ENCODE measurements at places on chromosomes 7 and 10. TPM values are rescaled to one million over a fixed set of nuclear protein-coding genes. Genes with fewer than 3 reads are reported as not detected.
A peak's percentile ranks its signal among the peaks of the same experiment; 100 is the strongest.

Gene ZC3HAV1L
- total RNA-seq, result 2.9 TPM

Gene CPXM2
- total RNA-seq, result 2.6 TPM

Gene DNAH11
- total RNA-seq, result 0.03 TPM

Gene TMEM139
- total RNA-seq, result 16.1 TPM

Gene PHKG1
- 31.3 TPM for total RNA-seq

Gene GPNMB
- total RNA-seq, result 248 TPM

Gene RET
- 6.6 TPM for total RNA-seq

Gene GRM3
- not detected for total RNA-seq

Gene DYNC1I1
- 35.6 TPM for total RNA-seq

DNA sequence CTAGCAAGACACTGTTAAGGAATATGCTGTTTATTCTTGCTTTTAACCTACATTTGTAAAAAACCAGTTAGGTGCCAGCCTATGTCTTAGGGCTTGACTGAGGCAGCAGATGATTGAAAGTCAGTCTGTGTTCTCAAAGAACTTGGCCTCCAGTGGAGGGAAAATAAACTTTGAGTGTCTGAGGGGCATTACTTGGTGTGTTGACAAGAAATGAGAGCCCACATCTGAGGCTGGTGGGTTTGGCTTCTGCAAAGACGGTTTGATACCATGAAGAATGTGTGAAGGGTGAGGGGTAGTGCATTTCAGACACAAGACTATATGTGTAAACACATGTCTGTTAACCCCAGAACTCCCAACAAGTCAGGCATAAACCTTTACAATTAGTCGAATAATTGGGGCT lies 28.5 kb downstream of the CCSER2 start:
- no peak for DNase-seq

DNA sequence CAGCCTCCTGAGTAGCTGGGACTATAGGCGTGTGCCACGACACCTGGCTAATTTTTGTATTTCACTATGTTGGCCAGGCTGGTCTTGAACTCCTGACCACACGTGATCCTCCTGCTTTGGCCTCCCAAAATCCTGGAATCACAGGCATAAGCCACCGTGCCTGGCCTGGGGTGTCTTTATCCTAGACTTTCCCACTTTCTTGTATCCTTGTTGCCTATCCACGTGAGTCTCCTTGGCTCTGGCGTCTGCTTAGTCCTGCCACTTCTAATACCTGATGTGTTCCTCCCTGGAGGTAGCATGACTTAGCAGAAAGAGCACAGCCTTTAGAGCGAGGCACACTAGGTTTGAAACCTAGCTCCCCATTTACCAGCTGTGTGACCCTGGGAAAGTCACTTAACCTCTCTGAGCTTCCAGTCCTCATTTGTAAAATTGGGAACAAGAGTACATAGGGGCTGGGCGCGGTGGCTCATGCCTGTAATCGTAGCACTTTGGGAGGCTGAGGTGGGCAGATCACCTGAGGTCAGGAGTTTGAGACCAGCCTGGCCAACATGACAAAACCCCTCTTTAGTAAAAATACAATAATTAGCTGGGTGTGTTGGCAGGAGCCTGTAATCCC lies 344.6 kb downstream of the TYW1 start:
- DNase-seq, result no peak

GRCh38 chr7:117010375-117011133 lies 57.3 kb downstream of the ST7 start:
- no peak for DNase-seq

DNA sequence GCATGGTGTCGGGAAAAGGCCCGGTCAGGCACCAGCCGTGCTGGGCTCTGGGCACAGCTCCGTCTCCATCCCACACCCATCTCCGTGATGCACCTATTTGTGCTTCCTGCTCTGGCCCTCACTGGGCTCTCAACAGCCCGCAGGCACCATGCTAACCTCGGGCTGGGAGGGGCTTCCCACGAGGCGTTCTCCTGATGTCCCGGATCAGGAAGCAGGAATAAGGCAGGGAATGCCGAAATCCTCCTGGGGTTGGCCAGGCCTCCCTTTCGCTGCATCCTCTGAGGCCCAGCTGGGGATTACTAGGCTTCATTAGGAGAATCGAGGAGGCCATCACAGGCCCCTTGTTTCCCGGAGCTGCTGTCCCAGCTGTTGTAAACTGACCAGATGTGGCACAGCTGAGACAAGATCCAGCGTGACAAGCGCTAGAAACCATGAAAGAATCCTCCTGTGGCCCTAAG lies 72.0 kb downstream of the FAM53B start:
- DNase-seq, result no peak

DNA sequence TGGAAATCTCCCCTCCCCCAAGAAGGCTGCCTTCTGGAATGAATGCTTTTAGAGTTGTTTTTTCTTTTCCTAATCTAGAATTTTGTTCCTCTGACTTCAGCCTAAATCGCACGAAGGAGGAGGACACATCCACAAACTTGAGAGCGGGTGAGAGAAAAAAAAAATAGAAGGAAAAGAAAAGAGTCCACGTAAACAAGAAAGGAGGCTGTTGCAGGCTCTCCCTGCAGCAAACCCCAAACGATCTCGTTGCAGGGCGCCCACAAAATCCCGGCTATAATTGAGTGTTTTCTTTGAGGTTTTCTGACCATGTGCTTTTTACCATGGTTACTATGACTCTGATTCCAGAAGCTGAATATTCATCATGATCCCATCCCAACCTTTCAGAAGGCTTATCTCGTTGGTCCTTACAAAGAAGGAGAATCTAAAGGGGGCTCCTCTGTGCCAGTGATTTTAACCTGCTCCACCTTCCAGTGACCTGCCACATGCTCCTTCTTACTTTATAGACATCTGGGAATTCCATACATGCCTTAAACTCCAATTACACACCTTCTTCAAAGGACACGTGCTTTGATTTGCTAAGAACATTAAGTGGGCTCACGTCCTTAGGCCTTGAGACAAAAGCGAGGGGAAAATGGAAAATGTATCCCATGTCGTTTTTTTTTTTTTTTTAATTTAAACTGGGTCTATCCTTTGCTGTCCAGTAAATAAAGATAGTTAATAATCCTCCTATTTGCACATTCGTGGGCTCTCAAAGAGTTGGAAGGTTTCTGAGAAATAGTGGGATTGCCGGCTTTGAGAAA lies 5.8 kb downstream of the TWIST1 start:
- DNase-seq, result no peak

GRCh38 chr7:133433165-133433812 lies 180.4 kb downstream of the EXOC4 start:
- no peak for DNase-seq

DNA sequence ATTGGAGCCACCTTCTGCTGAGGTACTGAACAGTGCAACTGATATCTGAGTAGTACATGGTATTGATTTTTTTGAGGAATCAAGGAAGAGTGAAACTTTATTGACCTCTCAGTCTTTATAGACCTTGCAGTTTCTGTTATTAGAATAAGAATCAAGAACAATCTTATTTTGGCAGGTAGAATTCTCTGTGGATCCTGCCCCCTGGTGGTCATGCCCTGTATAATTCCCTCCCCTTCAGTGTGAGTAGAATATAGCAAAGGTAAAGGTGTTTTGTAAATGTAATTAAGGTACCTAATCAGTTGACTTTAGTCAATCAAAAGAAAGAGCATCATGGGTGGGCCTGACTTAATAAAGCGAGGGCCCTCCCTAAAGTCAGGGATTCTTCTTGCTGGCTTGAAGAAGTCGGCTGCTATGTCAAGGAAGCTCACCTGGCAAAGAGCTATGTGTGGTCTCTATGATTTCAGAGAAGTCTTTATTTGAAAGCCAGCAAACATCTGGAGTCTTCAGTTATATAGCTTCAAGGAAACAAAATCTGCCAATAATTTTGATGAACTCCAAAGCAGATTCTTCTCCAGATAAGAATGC lies 142.8 kb downstream of the LSM5 start:
- DNase-seq, result no peak

GRCh38 chr7:22146961-22147512 lies 201.3 kb upstream of the CDCA7L start:
- no peak for DNase-seq

- DNase-seq, result no peak
Measured at GRCh38 chr10:6009150-6009549, 31.8 kb upstream of the IL15RA start.

GRCh38 chr10:110226543-110226925 lies 19.1 kb downstream of the MXI1 start:
- DNase-seq, result peak; percentile 94

GRCh38 chr10:106189292-106189691 lies 975.2 kb downstream of the SORCS1 start:
- DNase-seq, result no peak

- DNase-seq, result no peak
Measured at GRCh38 chr7:150458756-150459155, 8.3 kb downstream of the GIMAP8 start.

- DNase-seq, result no peak
Measured at GRCh38 chr10:16893664-16894063, 76.4 kb upstream of the RSU1 start.

DNA sequence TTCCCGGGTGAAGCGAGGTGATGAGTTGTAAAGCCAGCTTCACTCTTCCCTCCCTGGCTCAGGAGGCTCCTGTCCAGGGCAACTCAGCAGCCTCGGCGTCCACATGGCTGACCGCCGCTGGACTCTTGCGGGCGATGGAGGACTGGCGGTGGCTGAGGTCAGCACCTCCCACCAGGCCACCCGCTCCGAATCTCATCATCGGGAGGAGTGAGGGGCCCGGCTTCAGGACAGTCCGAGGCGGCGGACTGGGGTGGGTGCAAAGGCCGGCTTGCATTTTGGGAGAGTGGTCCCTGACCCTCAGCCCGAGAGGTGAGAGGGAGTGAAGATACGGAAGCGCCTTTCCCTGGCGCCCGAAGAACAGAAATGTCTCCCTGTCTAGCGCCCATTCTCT lies 759 bp downstream of the DNAJB12 start:
- peak; percentile 63 for DNase-seq

GRCh38 chr10:103238506-103239252 lies 7.0 kb upstream of the RPEL1 start:
- DNase-seq, result no peak

DNA sequence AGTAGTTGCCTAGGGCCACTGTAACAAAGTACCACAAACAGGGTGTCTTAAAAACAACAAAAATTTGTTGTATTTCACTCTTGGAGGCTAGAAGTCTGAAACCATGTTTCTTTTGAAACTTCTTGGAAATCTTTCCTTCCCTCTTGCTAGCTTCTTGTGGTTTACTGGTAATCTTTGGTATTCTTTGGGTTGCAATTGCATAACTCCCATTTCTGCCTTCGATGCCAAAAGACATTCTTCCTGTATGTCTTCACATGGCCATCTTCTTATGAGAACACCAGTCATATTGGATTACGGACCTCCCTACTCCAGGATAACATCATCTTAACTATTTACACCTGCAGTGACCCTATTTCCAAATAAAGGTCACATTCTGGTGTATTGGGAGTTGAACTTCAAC lies 357.4 kb downstream of the PPP1R3A start:
- no peak for DNase-seq

GRCh38 chr7:93231259-93231658 lies 907 bp upstream of the VPS50 start:
- no peak for DNase-seq

GRCh38 chr10:128571745-128572144 lies 445.5 kb upstream of the MKI67 start:
- no peak for DNase-seq

DNA sequence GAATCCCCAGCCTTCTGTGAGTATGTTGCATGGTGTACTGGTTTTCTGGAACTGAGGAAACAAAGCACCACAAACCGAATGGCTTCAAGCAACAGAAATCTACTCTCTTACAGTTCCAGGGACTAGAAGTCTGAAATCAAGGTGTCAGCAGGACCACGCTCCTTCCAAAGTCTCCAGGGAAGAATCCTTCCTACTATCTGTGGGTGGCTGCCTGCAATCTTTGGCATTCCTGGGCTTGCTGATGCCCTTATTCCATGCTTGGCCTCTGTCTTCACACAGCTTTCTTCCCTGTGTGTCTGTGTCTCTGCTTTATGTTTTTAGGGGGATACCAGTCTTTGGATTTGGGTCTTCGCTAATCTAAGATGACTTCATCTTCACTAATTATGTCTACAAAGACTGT lies 81.3 kb downstream of the LMBR1 start:
- DNase-seq, result no peak

- DNase-seq, result no peak
Measured at GRCh38 chr10:30662814-30663213, 33.3 kb upstream of the LYZL2 start.

DNA sequence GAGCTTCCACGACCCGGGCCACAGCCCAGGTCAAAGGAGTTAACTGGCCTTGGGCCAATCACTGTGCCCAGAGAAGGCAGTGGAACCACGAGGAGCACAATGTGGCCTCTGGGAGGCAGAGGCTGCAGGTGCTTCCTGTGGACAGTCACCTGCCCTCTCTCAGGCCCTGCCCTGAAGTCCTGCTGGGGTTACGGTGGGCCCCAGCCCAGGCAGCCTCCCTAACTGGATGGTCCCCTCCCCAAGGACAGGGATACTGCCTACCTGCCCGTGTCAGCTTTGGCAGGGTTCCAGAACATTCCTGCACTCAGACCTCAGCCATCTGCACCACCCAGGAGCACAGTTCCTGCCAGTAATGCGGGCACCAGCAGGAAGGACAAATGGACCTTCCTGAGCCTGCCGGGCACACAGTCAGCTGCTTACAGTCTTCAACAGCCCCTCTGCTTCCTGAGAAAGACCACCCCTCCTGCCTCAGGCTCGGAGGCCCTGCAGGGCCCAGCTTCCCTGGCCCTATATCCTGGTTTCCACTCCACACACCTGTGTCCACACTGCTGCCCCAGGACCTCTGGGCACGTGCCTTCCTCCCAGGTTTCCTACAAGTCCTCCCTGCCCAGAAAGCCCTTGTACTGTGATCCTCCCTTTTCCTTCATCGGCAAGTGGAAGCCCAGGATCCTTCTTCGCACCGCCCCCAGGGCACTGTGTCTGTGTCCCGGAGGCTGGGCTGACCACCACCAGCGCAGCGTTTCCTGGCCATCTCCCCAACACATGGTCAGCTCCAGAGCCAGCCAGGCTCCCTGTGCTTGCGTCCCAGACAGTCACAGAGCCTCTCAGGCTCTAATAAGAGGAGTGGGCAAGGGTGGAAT lies 23.3 kb downstream of the WDR86 start:
- DNase-seq, result no peak

DNA sequence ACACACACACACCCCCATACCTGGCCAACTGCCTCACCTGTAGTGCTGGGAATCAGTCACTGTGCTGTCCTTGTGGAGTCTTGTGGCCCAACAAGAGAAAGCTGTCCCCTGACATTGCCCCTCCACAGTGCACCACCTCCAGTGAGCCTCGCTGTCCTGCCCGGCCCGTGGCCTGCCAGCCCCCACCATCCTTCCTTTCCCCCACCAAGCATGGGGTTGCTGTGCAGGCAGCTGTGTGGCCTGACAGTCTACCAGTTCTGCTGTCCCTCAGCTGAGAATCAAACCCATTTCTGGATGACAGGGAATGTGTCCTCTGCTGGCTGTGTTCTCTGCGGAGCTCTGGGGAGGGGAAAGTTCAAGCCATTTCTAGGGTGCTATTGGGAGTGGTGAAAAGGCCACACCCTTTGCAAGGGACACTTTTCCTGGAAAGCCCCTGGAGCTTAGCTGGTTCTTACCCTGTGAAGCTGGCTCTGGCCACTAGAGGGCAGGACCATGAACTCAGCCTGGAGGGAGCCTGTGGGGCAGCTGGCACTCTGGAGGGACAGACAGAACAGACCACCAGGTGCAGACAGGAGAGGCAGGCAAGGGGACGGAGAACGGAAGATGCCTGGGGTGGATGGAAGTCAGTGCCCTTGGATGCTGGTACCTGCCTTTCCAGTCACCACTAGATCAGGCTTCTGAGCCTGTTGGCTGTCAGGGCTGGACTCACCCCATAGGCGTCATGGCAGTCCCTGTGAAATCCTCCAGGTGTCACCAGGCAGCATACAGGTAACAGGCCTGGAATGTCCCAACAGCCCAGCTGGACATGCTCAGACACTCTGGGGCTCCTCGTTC lies 10.5 kb upstream of the MTPAP start:
- peak; percentile 65 for DNase-seq

All from Right ventricle myocardium superior (tissue), 1 donor.